Astrocyte of the hippocampus (primary cell): ENCODE measurements at places on chromosomes 1 and 21.

GRCh38 chr1:11518791-11519628 is 40.1 kb downstream of the DISP3 start:
- no peak for DNase-seq

DNA sequence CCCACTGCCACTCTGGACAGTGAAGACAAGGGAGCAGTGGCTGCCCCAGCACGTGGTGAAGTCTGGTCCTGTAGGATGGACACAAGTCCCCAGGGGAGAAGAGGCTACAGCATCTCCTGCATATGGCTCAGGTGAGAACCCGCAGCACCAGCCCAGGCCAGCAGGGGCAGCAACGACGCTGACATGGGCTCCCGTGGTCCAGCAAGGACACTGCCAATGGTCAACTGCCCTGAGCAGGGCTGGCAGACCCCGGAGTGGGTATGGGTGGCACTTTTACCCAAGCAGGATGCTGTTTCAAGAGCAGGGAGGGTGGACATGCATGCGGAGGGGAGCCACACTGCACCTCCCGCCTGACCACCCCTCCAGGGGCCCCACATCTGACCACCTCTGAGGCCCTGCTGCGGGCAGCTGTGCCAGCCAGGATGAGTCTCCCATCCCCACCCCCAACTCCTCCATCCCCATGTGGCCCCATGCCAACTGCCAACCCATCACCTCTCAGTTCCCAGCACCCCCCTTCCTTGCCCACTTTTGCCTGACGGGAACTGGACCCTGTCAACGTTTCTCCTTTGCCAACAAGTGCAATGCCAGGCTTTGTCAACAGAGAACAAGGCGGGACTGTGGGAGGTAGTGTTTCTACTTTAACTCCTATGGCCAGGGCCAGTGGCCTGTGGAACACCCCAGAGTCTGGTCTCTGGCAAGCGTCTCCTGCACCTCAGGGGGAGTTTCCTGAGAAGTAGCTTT is 8.6 kb downstream of the MORN1 start:
- DNase-seq = peak; percentile 60

DNA sequence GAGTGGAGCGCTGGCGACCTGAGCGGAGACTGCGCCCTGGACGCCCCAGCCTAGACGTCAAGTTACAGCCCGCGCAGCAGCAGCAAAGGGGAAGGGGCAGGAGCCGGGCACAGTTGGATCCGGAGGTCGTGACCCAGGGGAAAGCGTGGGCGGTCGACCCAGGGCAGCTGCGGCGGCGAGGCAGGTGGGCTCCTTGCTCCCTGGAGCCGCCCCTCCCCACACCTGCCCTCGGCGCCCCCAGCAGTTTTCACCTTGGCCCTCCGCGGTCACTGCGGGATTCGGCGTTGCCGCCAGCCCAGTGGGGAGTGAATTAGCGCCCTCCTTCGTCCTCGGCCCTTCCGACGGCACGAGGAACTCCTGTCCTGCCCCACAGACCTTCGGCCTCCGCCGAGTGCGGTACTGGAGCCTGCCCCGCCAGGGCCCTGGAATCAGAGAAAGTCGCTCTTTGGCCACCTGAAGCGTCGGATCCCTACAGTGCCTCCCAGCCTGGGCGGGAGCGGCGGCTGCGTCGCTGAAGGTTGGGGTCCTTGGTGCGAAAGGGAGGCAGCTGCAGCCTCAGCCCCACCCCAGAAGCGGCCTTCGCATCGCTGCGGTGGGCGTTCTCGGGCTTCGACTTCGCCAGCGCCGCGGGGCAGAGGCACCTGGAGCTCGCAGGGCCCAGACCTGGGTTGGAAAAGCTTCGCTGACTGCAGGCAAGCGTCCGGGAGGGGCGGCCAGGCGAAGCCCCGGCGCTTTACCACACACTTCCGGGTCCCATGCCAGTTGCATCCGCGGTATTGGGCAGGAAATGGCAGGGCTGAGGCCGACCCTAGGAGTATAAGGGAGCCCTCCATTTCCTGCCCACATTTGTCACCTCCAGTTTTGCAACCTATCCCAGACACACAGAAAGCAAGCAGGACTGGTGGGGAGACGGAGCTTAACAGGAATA is 4.2 kb downstream of the TFAP2E start:
- DNase-seq = no peak

DNA sequence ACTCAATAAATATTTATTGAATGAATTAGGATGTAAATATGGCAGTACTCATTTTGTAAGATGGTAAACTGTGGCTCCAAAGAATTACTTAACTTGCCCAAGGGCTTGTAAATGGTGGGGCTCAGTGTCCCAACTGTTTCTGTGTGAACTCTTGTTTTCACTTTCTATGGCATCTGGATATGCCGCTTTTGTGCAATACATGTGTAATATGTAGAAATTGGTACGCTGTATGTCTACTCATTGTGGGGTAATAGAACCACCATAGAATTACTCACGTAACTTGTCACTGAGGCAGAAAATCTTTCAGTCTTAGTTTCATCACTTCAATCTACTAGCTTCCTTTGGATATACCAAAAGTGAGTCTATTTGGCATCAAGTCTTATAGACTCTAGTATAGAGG is 977 bp downstream of the PRPF3 start:
- no peak for DNase-seq

DNA sequence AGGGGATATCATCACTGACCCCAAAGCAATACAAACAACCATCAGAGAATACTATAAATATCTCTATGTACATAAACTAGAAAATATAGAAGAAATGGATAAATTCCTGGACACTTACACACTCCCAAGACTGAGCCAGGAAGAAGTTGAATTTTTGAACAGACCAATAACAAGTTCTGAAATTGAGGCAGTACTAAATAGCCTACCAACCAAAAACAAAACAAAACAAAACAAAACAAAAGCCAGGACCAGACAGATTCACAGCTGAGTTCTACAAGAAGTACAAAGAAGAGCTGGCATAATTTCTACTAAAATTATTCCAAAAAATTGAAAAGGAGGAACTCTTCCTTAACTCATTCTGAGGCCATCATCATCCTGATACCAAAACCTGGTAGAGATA is 18.5 kb downstream of the CD84 start:
- no peak for DNase-seq

- DNase-seq = no peak
Observed at GRCh38 chr1:25685938-25686665, 69.5 kb downstream of the MAN1C1 start.

GRCh38 chr21:44702973-44703730 is 6.2 kb downstream of the KRTAP10-12 start:
- no peak for DNase-seq

GRCh38 chr1:27145934-27146354 is 9.0 kb downstream of the SLC9A1 start:
- peak; percentile 88 for DNase-seq

DNA sequence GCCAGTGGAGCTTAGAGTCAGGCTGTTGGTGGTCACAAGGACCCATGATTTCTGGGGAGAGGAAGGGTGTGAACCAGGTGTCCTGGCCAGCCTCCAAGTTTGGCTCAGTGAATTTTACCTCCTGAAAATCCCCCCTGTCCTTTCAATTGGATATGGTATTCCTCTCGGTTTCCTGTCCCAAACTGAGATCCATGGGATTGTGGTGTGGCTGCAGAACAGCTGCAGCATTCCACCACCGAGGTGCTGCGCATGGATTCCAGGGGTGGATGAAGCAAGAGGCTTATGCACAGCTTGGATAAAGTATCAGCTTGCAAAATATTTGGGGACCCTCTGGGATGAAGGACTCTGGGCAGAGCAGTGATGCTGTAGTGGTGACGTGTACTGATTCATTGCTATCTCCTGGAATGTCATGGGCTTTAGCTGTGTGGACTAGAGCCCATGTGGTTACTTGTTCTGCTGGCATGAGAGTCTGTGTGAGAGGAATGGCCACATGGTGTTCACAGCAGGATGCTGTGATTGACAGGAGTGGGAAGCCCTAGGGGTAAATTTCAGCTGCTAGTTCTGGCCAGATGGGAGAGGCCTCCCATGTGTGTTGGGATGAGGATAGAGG is 148.7 kb upstream of the SPAG17 start:
- DNase-seq = no peak

- no peak for DNase-seq
Observed at GRCh38 chr21:21675601-21676000, 677.4 kb downstream of the NCAM2 start.

GRCh38 chr1:226111098-226111882 is 48.8 kb downstream of the H3-3A start:
- no peak for DNase-seq

GRCh38 chr1:239209591-239209990 is 176.8 kb upstream of the CHRM3 start:
- DNase-seq = no peak

DNA sequence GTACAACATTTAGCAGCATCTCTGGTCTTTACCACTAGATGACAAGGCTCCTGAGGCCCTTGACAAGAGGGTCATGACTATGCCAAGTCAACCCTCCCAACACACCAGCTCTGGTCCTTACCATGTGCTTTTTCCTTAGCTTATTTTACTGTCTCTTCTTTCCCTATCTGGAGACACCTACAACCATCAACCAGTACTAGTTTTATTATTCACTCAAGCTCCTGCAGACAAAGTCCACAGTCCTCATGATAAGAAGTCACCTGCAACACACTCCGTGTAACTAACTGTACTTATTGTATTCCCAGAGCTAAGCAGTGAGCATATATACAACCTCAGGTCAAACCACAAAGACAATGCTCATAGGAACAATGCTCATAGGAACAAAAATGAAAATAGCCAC is 15.3 kb downstream of the PABPC4 start:
- DNase-seq = no peak

GRCh38 chr1:10973956-10974881 is 38.2 kb upstream of the TARDBP start:
- no peak for DNase-seq

DNA sequence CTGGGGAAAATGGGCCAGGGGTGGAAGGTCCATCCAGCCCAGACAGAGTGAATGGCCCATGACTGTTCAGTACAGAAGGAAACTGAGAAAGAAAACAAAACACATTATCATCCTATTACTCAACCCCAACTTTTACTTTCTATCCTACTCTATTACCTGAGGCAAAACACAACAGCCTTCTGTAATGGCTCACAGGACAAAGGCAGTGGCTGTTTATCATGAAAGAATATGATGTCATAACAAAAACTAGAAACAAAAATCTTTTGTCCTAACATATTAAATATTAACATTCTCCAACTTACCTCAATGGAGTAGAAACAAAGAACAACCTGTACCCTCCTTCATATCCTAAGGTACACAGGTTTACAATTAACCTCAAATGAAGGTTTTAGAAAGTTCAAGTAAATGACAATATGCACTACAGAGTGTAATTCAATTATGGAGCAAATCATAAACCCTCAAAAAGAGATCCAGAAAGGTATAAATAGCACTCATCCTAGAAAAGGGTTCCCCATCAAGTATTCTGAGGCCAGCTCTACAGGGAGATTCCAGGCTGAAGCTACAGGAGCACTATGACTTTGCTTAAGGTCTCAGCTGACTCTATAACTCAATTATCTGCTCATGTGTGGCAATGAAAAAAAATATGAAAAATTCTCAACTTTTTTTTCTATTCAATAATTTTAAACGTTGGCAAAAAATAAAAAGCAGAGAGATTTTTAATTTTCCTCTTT is 15.1 kb downstream of the ELK4 start:
- no peak for DNase-seq

- no peak for DNase-seq
Observed at GRCh38 chr1:115732316-115732715, 36.2 kb downstream of the CASQ2 start.

- no peak for DNase-seq
Observed at GRCh38 chr21:17854745-17855144, 35.6 kb upstream of the C21orf91 start.

DNA sequence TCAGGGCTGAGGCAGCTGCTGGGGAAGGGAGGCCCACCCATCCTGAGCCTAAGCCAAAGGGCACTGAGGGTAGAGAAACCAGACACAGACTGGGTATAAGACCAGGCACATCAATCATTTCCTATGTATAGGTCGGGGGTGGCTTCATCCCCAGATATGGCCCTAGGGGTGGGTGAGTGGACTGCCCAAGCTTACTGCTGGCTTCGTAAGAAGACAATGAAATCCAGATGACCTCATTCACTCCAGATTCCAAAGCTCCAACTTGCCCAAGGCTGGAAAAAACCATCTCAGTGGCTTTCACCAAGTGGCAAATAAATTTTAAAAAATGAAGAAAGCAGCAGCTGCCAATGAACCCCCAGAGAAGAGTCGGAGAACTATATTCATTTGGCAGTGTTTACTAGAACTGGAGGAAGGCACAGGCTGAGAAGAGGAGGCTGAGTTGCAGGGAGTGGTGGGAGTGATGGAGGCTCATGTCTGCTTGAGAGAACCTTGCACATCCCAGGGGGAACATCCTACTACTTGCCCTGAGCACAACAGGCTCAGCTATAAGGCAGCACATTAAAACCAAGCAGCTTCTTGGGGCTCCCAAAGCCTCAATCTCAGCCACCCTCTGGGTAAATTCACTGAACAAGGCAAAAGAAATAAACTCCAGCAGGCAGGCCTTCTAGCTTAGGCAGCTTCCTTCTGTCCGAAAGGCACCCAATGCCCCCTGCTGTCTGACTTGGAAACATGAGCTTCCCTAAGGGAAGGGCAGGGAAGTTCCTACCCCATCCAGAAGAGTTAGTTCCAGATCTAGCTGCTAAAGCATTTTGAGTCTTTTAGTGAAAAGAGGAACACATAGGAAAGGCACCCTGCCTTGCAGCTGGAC is 14.1 kb downstream of the PEA15 start:
- DNase-seq = peak; percentile 80

- DNase-seq = peak; percentile 80
Observed at GRCh38 chr1:119978018-119978505, 81.7 kb upstream of the ADAM30 start.

DNA sequence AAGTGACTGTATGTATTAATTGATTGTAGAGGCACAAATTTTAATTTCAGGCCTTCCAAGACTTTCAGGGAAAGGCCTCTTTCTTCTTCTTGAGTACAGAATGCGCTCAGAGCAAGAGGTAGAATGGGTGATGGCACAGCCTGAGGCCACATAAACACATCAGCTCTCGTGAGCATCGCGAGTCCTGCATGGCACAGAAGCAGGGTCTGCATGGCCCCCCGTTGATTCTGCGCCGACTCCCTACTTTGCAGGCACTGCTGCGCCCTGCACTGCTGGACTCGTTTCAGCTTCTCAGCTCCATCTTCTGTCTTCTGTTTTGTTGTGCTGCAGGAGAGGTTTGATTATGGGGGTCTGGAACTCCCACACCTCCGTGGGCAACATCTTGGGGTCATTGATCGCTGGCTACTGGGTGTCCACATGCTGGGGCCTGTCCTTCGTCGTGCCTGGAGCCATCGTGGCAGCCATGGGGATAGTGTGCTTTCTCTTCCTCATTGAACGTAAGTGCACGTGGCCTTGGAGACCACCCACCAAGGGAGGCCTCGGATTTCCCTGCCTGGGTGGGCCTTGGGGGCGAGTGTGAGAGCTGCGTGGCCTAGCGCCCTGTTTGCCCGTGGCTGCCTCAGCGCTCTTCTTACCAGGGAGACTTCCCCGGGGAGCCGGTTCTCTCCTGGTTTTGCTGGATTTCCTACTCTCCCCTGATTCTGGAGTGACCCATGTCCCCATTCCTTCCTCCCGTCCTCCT is 29.6 kb downstream of the SLC37A1 start:
- no peak for DNase-seq
